ENCODE measurements at places on chromosomes 13 and 19.
A peak's percentile ranks its signal among the peaks of the same experiment; 100 is the strongest.

DNA sequence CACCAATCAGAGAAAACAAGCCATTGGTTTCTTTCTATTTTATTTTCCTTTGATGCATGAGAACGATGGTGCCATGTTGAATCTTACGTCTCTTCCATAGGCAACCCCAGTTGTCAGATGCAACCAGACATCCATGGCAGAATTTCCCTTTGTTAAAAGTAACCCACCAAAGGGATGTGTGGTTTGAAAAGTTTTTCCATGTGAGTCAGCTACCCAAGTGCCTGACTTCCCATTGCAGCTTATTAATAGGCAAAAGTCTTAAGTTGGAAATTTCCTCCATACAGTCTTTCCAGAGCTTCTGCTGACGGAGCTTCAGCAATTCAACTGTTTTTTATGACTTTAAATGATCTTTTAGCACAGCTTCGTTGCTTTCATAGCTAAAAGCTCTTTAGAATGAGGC lies 73.8 kb upstream of the FAM216B start:
- H3K4me1 ChIP-seq: no peaks in the 10 kb centered on the region
- no peak overlapping the region for H3K4me3 ChIP-seq
- H3K27me3 ChIP-seq: no peaks in the 10 kb centered on the region
- no peak for DNase-seq

DNA sequence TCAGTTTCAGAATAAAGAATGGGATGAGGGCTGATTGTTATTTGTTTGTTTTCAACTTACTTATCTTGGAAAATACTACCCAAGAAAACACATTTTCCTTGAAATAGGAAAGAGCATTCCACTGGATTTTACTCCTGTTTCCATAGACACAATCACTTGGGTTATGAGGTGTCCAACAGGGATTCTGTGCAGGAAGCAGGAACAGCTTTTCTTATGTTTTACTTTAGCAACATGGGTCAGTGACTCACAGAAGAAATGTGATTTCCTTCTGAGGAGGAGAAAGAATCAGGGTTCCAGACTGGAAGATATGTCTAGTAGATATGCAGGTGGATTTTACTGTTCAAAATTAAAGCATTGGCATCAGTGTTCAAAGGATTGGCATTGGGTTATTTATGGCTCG lies 180.8 kb upstream of the GPC6 start:
- no peak for DNase-seq
- H3K4me1 ChIP-seq: no peaks in the 10 kb centered on the region
- H3K4me3 ChIP-seq: no peak overlapping the region
- no peaks in the 10 kb centered on the region for H3K36me3 ChIP-seq
- H3K27ac ChIP-seq: no peak overlapping the region

- peaks cover 8% of the 10 kb centered on the region for H3K27me3 ChIP-seq
- DNase-seq: no peak
- H3K4me3 ChIP-seq: no peak overlapping the region
- no peak overlapping the region for H3K27ac ChIP-seq
Observed at GRCh38 chr19:3274942-3275582, 50.6 kb downstream of the CELF5 start.

DNA sequence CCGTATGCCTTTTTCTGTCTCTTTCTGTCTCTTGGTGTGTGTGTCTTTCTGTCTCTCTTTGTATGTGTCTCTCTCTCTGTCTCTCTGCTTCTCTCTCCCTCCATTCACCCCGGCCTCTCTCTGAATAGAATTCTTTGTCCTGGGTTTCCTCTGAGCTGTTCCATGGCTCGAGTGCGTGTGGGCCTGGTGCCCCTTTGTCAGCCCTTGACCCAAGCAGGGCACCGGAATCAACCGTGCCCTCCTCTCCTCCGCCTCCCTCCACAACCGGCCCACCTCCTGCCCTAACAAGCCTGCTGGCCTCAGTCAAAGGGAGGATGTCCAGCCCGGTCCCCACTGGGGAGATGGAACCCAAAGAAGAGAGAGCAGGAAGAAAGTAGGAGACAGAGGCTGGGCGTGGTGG lies 3.2 kb downstream of the AXL start:
- H3K36me3 ChIP-seq: no peaks in the 10 kb centered on the region
- H3K27me3 ChIP-seq: no peaks in the 10 kb centered on the region
- no peak overlapping the region for H3K27ac ChIP-seq
- DNase-seq: no peak
- H3K4me3 ChIP-seq: no peak overlapping the region

DNA sequence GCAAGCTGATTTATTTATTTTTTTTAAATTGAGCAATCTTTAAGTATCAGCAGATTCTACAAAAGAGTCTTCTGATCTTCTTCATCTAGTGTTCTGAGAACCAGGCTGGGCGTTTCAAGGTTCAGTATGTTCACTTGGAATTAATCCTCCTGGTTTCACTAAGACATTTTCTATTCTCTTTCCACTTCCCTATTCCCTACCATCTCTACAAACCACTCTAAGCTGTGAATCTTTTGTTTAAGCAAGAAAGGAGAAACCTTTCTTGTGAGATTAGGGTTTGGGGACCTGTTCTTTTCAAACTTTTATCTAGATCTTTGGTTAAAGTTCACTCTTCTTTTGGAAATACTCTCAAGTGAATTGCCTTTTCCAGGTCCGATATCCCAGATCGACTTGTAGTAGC lies 59.3 kb downstream of the URI1 start:
- H3K4me1 ChIP-seq: no peaks in the 10 kb centered on the region
- H3K36me3 ChIP-seq: no peaks in the 10 kb centered on the region
- DNase-seq: no peak
- H3K4me3 ChIP-seq: no peak overlapping the region
- no peaks in the 10 kb centered on the region for H3K27me3 ChIP-seq

DNA sequence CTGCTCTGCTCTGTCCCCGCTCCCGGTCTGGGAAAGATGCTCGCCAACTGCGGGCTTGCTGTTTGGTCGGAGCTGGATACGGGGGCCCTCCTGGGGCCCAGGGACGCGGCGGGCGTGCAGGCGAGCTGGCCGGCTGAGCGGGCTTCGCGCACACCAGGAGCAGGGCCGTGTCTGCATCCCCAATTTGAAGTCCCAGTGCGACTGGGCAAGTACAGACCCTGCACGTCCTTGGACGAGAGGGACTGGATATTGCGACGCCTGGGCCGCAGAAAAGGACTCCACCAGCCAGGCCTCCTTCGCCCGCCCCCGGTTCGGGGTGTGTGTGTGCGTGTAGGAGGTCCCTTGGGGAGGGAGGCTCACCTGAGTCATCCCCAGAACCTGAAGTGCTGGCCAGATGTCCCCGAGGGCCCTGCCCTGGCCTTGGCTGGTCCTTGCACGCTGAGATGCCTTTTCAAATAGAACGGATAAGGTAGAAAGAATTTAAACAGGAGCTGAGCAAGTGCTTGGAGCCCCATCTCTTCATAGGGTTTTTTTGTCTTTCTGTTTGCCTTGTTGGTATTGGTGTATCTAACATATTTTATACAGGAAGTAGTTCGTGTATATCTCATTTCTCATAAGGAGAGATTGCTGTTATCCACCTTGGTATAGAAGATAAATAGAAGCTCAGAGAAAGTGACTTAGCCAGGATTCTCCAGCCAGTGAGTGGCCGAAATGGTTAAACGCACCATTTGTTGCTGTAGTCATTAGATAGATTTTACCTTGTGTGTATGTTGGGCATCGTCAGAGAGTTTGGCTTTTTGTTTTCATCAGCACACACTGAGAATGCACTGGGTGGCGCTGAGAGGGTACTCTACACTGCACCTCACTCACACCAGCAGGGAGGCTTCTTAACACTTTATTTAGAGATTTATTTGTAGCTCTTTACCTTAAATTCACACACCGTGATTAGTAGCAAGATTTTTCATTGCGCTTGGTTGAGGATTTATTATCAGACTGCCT lies 1.1 kb downstream of the NAXD start:
- no peak for DNase-seq
- peak overlapping the region; percentile 78 for H3K27ac ChIP-seq

DNA sequence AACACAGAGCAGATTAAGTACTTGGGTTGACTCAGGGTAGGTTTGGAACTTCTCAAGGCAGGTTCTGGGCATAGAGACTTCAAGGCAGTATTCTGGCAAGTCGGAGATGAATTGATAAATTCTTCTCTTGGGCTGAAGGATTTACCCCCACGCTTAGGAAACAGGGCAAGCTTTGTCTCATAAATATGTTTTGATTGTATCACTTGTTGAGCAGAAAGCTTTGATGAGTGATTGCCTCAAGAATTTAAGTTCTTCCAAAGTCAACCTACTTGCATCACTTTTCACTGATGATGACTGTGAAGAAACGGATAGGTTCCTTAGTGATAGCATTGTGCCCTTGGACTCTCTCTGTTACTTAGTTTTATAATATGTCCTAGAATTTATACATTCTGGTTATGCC lies 258.6 kb upstream of the DACH1 start:
- H3K4me1 ChIP-seq: no peaks in the 10 kb centered on the region
- DNase-seq: no peak
- no peaks in the 10 kb centered on the region for H3K36me3 ChIP-seq
